ENCODE measurements at places on chromosomes 5 and 9.

- DNase-seq, result no peak
These were observed 2.8 kb upstream of the CMYA5 start for GRCh38 chr5:79686799-79687198.

GRCh38 chr5:821504-821903 lies 29.3 kb downstream of the ZDHHC11 start:
- no peak for DNase-seq

- no peak for DNase-seq
These were observed 32.5 kb downstream of the SHB start for GRCh38 chr9:38036359-38037084.

- DNase-seq, result no peak
These were observed 21.1 kb upstream of the EEIG1 start for GRCh38 chr9:128001779-128002298.

GRCh38 chr9:125332527-125332926 lies 70.9 kb downstream of the GAPVD1 start:
- DNase-seq, result no peak

- no peak for DNase-seq
These were observed 19.1 kb upstream of the ZFAND5 start for GRCh38 chr9:72383978-72384709.

DNA sequence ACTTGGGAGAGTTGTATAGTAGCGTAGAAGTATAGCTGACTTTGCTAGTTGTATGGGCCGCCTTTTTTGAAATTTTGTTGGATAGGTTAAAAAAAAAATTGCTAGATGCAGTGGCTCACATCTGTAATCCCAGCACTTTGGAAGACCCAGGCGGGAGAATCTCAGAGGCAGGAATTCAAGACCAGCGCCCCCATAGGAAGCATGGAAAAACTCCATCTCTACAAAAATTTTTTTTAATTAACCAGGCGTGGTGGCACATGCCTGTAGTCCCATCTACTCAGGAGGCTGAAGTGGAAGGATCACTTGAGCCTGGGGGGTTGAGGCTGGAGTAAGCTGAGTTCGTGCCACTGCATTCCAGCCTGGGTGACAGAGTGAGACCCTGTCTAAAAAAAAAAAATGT lies 59.2 kb downstream of the SMC5 start:
- no peak for DNase-seq

DNA sequence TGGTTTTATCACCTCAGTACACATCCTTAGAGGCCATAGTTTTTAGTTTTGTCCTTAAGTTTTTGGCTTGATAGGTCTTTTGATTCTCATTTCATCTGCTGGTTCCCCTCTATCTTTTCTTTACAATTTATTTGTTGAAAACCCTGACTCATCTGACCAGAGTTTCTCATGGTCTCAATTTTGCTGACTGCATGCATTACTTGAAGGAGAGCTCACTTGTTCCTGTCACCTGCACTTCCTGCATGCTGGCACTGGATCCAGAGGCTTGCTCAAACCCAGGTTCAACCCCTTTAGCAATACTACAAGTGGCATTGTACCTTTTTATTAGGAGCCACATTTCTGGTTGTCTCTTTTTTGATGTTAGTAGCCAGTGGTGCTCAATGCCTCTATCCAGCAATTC lies 26.7 kb downstream of the FBXO10 start:
- DNase-seq, result no peak

Data from tibial nerve (tissue), 4 donors.